Activated CD4-positive, alpha-beta T cell treated with anti-CD3 and anti-CD28 coated beads, Interleukin-2, amount 50 U/mL, for 1 hour (primary cell): ENCODE measurements at places on chromosomes 6 and 20.

GRCh38 chr6:43105538-43106222 is 29.6 kb downstream of the PTK7 start:
- no peak for DNase-seq

DNA sequence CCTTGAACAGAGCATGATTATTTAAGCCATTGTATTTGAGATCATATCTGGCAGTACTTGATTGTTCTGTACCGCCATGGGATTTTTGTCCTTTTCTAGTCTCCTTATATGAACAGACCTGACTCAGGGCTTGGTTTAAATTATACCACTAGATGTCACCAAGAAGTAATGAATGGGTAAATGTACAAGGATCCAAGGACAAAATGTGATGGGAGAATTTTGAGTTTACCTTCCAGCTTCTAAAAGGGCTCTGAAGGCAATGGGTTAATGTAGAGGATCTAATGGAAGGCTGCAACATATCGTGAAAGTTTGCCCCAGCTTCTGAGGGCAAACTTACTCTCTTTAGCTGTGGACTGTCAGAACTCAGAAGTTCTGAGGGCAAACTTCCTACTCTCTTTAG is 12.0 kb downstream of the RNF8 start:
- no peak for DNase-seq

DNA sequence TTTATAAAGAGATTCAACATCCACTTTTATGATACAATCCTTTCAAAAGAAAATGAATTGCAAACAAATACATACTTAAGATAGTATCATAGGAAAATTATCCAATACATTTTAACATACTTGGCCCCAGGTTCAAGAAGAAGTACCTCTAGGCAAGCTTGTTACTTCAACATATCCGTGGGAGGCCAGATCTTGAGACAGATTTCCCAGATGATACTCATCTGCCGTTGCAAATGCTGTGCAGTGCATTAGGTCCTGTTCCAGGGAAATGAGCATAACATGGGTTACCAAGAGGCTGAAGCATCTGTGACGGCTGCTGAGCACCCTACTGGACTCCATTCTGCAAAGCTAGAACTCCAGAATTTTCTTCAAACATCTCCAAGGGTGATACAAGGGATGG is 15.6 kb downstream of the RMND1 start:
- DNase-seq, result no peak

DNA sequence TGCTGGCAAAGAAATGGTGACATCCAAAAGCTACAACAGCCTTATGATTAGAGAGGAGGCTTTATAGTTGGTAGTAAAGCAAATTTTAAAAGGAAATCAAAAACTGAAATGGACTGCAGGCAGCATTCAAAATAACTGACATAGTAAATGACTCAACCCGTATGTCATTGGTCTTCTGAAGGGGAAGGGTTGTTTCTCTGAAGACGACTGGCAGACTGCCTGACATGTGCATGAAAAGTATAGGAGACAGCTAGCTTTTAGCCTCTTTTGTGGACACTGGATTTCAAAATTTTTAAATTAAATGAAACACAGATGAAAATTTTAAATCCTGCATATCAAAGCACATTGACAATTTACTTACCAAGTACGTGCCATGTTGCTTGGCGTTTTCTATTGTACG is 90.7 kb downstream of the TRMT6 start:
- no peak for DNase-seq

DNA sequence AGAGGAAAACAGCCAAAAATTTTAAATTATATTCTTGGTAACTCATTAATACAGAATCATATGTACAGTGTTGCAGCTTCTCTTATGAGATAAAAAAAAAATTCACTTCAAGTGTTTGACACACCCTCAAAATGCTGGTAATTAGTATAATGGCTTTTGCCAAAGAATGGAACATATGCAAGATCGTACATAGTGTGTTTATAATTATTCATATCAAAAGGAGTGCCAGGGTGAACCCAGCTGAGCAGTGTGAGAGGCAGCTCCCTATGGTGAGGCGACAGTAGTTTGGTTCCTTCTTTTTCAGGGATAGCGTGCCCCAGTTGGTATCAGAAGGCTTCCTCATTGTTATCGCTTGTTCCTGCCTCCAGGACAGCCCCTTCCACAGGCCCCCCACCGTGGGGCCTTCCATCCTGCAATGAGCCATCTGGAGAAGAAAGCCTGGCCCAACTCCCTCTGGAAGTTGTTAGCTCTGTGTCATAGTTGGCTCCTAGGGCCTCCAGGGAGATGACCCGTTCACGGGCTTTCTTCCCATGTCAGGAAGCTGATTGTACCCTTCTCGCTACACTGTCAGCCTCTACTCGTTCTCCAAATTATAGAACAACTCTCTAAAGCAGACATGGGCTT is 150.7 kb downstream of the FRK start:
- no peak for DNase-seq

DNA sequence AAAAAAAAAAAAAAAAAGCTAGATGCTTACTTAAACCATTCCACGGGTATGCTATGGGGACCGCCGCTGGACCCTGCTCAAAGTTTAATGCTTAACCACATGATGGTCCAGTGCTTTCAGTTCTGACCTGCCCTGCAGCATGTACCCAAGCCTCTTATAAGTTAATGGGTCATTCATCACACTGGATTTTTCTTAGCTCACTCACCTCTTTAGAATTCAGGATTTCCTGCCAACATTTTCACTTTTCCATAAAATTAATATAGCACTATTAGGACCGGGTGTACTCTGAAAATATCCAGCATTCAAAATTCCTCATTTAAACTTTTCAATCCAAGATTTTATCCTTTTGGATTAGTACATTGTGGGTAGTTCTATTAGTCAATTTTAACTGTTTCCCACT is 140.8 kb downstream of the ALDH8A1 start:
- no peak for DNase-seq

GRCh38 chr6:30681766-30682142 is 4.7 kb downstream of the PPP1R18 start:
- DNase-seq, result no peak

GRCh38 chr6:3808759-3809514 is 40.2 kb upstream of the FAM50B start:
- DNase-seq, result no peak

DNA sequence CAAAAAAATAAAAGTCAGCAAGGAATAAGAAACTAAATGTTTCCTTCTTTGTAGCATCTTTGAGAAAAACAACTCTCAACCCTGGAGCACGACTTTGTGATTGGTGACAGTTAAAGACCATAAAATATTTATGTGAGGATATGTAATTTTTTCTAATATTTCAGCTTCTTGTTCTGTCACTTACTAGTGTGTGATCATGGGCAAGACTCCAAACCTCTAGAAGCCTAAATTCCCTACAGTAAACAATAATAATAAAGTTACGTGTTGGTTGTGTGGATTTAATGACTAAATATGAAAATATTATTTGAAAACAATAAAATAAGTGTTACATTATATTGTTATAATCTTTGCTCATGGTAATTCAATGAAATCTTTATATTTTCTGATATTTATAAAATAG is 735.6 kb upstream of the MARCKS start:
- no peak for DNase-seq

GRCh38 chr6:2410656-2411380 is 165.4 kb upstream of the GMDS start:
- DNase-seq, result no peak

DNA sequence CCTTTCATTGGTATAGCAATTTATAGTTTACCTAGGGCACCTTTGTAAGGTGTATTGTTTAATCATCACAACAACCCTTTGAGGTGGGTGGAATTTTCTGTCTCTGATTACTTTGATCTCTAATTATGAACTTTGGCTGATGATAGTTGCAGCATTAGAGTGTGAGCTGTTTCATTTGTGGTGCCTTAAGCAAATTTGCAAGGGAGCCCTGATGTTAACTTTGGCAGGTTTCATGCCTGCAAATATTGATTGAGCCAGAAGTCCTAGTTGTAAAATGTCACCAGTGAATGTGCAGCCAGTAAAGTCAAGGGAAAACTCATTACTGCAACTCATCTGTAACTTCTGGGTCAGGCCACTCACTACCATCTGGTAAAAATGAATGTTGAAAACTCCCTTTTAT is 29.8 kb downstream of the CTNNBL1 start:
- DNase-seq, result no peak

- DNase-seq, result no peak
Measured at GRCh38 chr6:108528878-108529277, 31.8 kb upstream of the FOXO3 start.

DNA sequence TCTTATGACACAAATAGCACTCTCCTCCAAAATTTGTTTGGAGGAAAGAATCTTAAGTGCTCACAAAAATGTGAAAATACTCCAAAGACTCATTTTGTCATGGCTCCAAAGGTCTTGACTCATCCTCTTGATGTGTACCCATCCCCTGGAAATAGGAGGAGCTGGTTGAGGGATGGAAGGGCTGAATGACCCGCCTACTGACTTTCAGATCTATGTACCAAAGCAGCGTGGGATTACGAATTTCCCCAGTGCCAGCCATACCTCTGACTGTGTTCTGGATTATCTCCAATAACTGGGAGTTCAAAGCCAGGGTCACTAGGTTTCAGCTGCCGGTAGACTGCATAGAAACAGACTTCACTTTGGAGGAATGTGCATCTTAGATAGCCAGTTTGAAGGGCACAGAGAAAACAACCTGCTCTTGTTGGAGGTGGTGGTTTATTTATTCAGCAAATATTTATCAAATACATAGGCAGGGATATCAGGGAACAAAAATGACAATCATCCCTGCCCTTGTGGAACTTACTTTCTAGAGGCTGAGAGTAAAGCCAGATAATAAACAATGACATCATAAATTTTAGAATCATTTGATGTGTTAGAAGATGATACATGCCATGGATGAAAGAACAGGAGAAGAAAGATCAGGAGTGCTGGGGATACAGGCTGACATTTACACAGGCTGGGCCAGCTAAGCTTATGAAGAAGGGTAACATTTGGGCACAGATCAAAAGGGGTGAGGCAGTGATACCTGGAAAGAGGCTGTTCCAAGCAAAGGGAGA is 246.6 kb downstream of the TBXT start:
- no peak for DNase-seq

GRCh38 chr6:26044140-26045064 is 42.8 kb upstream of the HFE start:
- peak; percentile 31 for DNase-seq

- no peak for DNase-seq
Measured at GRCh38 chr6:45590226-45590625, 212.5 kb upstream of the SUPT3H start.

DNA sequence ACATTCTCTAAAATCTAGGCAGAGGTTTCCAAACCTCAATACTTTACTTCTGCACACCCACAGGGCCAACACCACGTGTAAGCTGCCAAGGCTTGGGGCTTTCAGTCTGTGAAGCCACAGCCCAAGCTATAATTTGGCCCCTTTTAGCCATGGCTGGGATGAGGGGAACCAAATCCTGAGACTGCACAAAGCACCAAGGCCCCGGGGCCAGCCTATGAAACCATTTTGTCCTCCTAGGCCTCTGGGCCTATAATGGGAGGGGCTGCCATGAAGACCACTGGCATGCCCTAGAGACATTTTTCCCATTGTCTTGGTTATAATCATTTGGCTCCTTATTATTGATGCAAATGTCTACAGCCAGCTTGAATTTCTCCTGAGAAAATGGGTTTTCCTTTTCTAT is 513.0 kb upstream of the ADGRB3 start:
- DNase-seq, result no peak

DNA sequence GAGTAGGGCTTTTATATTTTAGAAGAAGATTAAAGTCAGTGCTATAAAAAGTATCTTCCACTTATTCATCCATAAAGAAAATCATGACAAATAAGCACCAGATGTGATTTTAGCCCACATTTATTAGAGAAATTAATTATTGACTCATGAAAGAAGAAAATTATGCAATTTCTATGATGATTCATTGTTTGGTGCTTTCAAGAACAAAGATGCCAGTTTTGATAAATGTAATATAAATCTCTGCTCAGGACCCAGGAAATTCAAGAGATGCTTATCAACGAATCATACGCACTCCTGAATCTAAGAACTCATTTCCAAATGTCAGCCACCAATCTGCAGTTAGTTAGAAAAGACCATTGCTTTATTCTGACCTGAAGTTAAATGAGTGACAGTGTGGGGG is 211.4 kb downstream of the ARHGAP18 start:
- no peak for DNase-seq

- DNase-seq, result no peak
Measured at GRCh38 chr6:80508885-80509630, 402.6 kb downstream of the BCKDHB start.

DNA sequence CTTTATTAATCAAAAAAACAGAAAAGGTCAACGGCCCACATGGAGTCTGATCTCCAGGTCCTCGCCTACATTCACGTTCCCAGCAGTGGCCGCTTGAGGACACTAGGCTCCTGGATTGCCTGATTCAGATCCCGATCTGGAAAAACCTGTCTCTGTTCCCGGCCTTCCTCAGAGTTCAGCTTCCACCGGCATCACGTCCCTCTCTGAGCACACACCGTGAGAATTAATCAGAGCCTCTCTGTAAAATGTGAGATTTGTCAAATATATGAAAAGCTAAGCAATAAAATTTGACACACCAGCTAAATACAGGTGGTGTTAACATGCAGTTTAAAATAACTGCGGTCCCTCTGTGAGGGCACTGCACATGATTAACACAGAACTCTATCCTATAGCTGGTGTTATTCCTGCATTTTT is 122.8 kb upstream of the COL21A1 start:
- DNase-seq, result no peak

GRCh38 chr6:18424201-18424600 is 37.1 kb downstream of the RNF144B start:
- DNase-seq, result no peak

DNA sequence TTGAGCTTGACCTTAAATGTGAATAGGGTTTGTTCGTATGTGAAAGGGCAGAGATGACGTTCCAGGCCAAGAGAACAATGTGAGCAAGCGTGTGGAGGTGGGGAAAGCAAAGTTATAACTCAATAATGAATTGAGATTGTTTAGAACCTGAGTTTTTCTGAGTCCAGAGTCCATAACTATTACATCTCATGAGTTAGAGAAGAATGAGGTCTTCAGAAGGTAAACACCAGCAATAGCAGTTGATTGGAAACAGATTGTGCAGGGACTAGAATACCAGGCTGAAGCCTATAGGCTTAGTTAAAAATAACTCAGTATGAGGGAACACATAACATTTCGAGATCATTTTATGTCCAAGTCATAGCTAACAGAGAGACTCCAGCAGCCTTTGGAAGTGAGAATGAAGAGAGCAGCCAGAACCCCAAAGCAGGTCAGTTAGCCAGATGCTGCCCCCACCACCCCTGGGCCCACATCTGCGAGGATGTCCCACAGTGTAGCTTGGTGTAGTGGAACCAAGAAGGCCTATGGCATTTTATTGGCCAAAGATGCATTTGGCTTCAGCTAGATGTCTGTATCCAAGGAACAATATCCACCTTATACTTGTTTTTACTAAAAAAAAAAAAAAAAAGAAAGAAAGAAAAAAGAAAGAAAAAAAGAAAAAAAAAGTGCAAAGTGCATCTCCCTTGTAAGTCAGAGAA is 121.7 kb downstream of the TNFRSF21 start:
- DNase-seq, result no peak

DNA sequence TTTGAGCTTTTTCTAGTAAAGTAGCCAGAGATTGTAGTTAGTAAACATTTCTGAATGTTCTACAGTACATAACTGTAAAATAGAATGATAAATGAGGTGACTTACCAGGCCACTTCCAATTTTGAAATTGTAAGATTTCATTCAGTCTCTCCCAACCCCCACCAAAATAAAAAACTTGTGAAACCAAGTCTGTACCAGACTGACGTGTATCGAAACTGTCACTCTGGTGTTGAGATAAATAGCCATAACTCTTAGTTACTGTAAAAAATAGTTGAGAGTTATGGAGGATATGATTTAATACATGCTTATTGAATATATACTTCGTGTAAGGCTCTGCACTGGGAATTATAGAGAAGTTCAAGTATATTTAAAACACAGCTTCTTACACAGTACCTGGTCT is 455.7 kb downstream of the PLCB1 start:
- no peak for DNase-seq
